Ascending aorta (tissue), 2 donors: ENCODE measurements at places on chromosomes 4 and X. TPM values are rescaled to one million over a fixed set of nuclear protein-coding genes. Genes with fewer than 3 reads are reported as not detected.

ARHGAP6 gene
- total RNA-seq = 33.6 TPM

IQSEC2 gene
- total RNA-seq = 43.3 TPM

TCEAL7 gene
- not detected for total RNA-seq

FGD1 gene
- total RNA-seq = 16.5 TPM

DNA sequence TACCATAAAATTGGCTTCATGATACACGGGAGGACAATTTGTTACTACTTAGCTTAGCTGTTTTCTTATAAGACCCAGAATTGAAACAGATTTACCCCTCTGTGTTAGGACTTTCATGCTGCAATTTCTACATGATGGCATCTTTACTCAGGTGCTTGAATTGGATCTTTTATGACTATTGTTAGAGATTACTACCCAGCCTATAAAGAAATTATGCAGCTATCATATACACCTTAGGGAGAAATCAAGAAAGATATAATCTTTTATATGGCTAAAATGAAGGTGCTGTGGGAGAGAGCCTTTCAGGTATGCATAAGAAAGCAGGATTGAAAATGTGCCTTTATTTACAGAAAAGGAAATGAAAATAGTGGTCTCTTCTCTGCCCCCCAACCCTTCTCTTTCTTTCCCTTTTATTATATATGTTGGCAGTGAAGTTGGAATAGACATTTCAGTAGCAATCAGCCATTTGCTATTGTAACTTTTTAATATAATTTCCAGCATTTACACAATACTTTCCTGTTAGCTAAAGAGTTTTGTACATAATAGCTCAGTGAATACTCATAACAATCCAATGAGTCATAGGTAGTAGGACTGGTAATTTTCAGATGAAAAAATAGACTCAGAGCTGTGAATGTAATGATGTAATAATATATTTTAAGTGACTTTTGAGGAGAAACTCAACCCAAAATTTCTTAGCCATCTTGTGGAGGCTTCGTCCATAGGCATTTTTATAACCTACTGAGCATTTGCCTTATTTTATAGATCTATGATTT is 311.8 kb downstream of the ADGRL3 start:
- no peak for DNase-seq
- no peaks in the 10 kb centered on the region for H3K36me3 ChIP-seq
- H3K27ac ChIP-seq = peak overlapping the region; percentile 3

- H3K4me1 ChIP-seq = peaks cover 7% of the 10 kb centered on the region
- DNase-seq = no peak
- no peaks in the 10 kb centered on the region for H3K36me3 ChIP-seq
- no peaks in the 10 kb centered on the region for H3K27me3 ChIP-seq
Observed at GRCh38 chr4:83255584-83255983, 29.0 kb downstream of the COQ2 start.

TLR1 gene
- 1.1 TPM for total RNA-seq

GRCh38 chr4:42282081-42282901 is 115.0 kb upstream of the SHISA3 start:
- H3K4me1 ChIP-seq = no peaks in the 10 kb centered on the region
- no peak for DNase-seq
- no peak overlapping the region for H3K27ac ChIP-seq
- H3K27me3 ChIP-seq = no peaks in the 10 kb centered on the region

GATA1 gene
- not detected for total RNA-seq

DNA sequence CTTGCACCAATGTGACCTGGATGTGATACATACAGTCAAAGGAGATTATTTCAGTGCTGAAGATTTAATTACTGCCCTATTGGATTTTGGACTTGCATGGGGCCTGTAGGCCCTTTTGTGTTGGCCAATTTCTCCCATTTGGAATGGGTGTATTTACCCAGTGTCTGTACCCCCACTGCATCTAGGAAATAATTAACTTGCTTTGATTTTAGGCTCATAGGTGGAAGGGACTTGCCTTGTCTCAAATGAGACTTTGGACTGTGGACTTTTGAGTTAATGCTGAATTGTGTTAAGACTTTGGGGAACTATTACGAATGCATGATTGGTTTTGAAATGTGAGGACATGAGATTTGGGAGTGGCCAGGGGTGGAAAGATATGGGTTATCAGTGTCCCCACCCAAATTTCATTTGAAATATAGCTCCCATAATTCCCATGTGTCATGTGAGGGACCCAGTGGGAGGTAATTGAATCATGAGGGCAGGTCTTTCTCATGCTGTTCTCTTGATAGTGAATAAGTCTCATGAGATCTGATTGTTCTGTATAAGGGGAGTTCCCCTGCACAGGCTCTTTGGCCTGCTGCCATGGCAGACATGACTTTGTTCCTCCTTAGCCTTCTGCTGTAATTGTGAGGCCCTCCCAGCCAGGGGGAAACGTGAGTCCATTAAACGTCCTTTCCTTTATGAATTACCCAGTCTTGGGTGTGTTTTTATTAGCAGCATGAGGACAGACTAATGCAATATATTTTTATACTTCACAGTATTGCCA is 362.2 kb upstream of the SPANXN4 start:
- H3K27ac ChIP-seq = no peak overlapping the region
- no peak overlapping the region for H3K4me3 ChIP-seq
- no peaks in the 10 kb centered on the region for H3K4me1 ChIP-seq
- H3K36me3 ChIP-seq = no peaks in the 10 kb centered on the region

SYNPO2 gene
- total RNA-seq = 178 TPM

DNA sequence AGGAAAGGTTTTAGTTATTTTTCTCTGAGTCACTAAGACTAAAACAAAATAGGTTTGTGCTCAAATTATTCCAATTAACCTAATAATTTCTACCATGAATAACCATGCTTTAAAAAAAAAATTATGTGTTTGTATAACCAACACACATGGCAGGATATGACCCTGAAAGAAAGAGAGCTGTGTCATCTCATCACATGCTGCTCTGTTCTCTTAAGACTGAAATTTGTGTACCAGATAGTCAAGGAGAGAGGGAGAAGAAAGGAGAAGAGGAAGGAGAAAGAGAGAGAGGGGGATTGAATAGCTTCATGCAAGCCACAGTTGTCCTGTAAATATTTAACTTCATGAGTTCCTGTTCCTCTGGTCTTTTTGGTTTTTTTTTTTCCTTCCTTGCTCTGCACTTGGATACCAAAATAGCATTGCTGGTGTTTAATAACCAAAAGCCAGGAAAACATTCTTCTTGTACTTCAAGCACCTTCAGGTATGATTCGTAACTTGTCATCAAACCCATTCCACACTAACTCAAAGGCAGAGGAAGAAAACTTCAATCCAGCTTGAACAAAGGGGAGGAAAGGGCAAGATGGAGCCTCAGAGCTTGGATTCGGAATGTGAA is 6.4 kb upstream of the PROM1 start:
- no peaks in the 10 kb centered on the region for H3K27me3 ChIP-seq
- H3K4me1 ChIP-seq = no peaks in the 10 kb centered on the region
- DNase-seq = no peak
- H3K4me3 ChIP-seq = no peak overlapping the region
- H3K27ac ChIP-seq = no peak overlapping the region
- H3K36me3 ChIP-seq = no peaks in the 10 kb centered on the region

ADAMTS3 gene
- total RNA-seq = 2.2 TPM

DCAF8L2 gene
- total RNA-seq = not detected

SLIT2 gene
- 25.2 TPM for total RNA-seq

GRCh38 chr4:145347684-145348083 is 134.0 kb upstream of the SMAD1 start:
- no peaks in the 10 kb centered on the region for H3K36me3 ChIP-seq
- H3K27me3 ChIP-seq = no peaks in the 10 kb centered on the region
- no peaks in the 10 kb centered on the region for H3K4me1 ChIP-seq
- no peak overlapping the region for H3K27ac ChIP-seq
